Omental fat pad (tissue), 4 donors: ENCODE measurements at places on chromosomes 6 and 20.

DNA sequence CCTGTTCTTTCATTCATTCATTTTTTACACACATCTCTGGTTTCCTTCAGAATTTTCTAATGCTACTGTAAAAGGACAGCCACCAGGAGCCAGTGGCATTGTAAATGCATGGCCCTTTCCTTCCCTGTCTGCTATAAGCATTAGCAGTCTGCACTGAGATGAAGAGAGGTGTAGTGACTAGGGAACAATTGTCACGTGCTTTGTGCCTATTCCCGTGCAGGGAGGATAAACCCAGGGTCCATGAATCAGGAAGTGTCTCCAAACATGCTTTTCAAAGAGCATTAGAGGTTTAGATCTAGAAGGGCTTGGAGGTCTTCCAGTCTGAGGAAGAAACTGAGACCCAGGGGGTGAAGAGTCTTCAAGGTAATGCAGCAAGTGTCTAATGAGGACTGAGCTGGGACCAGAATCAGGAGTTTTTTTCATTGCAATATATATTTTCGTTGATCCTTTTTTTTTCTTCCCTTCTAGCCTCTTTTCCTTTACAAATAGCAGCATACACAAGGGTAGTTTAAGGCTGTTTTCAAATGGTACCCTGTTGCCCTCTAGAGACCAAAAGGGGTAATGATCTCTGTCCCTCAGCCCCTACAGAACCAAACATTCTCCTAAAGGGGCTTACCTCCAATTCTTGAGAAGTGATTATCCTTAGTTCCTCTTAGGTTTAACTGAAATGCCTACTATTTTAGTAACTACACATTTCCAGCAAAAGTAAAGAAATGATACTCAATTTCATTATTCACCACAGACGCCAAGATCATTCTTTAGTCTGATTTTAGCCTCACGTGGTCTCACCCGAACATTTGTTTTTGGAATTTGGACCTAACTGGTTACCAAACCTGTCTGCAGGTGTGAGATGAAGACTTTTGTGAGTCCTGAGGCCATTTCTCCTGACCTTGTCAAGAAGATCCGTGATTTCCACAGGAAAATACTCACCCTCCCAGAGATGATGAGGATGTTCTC, 6.6 kb downstream of the TRIM15 start:
- DNase-seq: no peak

DNA sequence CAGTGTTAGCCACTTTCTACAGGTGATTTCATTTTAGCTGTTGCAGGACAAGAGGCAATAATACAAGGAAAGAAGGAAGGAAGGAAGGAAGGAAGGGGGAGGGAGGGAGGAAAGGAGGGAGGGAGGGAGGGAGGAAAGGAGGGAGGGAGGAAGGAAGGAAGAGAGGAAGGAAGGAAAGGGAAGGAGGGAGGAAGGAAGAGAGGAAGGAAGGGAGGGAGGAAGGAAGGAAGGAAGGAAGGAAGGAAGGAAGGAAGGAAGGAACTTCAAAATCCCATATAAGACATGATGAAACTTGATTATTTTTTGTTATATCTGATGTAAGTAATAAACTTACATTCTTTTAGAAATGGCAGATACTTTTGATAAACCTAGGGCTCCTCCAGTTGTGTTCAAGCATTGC, 83.6 kb downstream of the TFAP2B start:
- DNase-seq: no peak

DNA sequence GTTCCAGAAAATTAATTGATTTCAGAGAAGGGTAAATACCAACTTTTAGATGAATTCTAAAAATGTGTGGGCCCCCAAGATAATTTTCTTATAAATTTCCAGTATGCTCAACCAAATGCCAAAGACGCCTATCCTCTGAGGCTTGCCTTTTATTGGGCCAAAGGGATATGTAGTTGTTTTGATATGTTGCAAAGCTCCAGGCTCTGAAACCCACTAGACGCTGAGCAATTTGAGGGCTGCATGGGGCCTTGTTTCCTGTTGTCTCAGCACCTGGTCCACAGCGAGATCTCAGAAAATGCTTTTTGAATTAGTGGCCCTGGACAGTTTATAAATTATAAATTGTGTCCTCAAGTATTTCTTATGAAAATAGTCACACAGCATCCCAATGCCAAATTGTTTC, 397.2 kb downstream of the SAMD5 start:
- DNase-seq: no peak

- no peak for DNase-seq
These were observed 648.7 kb upstream of the FLRT3 start for GRCh38 chr20:14986026-14986655.

GRCh38 chr6:149864578-149865535, 698 bp upstream of the LRP11 start:
- DNase-seq: no peak

DNA sequence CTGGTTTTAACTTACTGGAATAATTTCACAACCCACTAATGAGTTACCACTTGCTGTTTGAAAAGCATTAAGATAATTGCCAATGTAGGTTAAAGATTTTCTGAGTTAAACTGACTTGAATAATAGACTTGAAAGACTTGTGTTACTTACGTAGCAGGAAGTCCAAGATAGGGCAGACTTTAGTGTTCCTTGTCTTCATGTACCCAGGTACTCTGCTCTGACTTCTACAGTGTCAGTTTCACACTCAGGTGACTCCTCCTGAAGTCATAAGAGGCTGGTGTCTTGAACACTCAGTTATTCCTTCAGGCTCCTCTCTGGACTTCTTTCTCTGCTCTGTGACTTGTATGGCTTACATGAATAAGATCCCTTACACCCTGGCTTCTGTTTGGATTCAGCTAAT, 76.3 kb upstream of the SGK1 start:
- DNase-seq: no peak

- no peak for DNase-seq
These were observed 260.2 kb downstream of the BCKDHB start for GRCh38 chr6:80366714-80367113.

DNA sequence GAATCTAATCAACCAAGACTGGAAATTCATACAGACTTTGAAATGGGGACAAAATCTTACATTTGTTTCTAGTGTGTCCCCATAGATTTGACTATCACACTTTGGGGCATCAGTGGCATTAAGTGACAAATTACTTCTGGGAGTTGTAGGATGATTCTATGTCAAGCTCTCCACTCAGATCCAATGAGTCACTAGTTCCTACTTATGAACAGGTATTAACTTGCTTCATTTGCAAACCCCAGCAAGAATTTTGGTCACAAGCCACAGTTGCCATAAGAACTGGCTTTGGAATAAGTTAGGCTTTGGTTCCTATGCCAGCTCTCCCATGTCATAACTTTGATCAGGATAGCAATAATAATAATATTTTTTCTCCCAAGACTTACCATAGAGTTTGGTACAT, 77.6 kb upstream of the PTPRK start:
- DNase-seq: no peak

DNA sequence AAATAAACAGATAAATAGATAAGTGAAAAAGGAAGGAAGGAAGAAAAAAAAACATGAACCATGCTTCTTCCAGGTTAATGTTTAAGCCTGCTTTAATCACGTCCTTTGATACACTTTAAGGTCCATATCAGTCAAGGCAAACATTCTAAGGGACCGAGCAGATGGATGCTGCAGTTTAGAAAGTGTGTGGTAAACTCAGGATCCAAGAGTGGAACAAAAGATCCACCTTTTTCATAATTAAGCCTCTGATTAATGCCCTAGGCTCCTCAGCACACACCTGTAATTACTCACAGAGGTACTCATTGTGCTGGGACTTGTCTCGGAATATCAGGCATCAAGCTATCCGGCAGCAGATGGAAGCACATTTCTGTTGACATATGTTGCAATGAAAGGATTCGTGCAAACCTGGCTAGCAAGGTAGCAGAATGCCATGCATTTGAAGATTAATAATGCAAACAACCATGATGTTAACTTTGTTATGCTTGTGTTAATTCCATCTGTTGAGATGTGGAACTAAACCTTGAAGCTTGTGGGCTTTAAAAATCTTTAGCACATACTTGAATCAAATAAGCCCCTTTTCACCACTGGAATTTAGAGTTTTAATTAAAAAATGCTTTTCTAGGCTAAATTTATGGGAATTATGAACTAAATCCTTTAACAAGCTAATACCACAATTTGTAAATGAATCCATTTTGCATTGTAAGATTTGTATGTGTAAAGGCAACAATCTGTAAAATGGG, 163.7 kb downstream of the RALGAPA2 start:
- no peak for DNase-seq

GRCh38 chr20:53138454-53139262, 166.5 kb downstream of the TSHZ2 start:
- no peak for DNase-seq

GRCh38 chr20:11323816-11324215, 593.9 kb upstream of the BTBD3 start:
- no peak for DNase-seq

GRCh38 chr20:56368351-56369134, 9.8 kb downstream of the FAM210B start:
- DNase-seq: no peak

DNA sequence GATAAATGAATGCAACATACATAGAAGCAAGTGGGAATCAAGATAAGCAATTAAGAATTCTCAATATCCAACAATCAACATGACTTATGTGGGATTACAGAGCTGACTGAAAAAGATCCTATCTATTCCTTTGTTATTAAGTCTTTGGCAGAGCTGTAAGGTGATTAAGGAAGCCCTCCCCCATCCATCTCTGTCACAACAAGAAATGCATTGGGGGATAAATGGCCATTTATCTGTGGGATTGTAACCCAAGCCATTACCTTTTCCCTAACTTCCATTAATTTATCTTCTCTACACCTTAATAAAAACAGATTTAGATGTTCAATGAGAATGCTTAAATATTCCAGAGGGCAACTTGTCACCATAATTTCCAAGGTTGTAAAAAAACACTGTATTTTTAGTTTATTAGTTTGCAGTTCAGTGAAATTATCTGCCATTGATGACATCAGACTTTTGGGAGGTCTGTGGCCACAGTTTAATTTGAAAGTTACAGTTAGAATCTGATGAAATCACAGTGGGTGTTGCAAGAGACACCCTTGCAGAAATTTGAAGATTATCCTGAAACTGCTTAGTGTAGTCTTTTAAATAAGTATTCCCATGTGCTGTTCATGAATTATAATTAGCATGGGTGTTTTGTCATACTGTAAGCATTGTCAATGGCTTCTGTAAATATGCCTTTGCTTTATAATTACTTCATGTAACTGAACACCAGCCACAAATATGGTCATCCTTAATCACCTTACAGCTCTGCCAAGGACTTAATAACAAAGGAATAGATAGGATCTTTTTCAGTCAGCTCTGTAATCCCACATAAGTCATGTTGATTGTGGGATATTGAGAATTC, 49.4 kb upstream of the FYN start:
- DNase-seq: no peak

DNA sequence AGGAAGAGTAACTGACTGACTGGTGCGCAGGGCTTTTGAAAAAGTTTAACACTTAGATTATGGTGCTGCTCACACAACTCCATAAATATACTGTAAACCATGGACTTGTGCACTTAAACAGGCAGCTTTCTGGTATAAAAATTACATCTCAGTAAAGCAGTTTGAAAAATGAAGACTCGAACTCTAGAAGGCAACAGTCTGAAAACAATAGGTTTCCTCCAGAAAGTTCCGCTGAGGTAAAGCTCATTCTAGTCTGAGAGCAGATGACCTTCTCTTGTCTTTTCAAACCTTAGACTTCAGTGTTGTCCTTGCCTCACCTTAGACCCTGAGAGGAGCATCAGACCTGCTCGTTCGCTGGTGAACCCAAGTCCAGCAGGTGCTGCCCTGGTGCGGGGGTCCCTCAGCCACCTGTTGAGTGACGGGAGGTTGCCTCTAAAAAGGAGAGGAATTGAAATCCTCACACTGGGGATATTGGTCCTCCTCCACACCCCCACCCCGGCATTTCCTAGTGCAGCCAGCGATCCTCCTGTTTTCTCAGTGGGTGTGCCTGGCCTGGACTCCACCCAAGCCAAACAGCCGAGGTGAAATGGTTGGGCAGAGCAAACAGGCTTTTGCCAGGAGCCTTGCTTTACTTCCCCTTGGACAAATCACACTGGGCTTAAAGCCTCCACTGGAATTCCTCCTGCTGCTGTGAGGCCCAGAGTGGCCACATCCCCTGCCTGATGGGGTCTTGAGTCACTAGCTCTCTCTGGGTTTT, 14.7 kb upstream of the PYGB start:
- no peak for DNase-seq

DNA sequence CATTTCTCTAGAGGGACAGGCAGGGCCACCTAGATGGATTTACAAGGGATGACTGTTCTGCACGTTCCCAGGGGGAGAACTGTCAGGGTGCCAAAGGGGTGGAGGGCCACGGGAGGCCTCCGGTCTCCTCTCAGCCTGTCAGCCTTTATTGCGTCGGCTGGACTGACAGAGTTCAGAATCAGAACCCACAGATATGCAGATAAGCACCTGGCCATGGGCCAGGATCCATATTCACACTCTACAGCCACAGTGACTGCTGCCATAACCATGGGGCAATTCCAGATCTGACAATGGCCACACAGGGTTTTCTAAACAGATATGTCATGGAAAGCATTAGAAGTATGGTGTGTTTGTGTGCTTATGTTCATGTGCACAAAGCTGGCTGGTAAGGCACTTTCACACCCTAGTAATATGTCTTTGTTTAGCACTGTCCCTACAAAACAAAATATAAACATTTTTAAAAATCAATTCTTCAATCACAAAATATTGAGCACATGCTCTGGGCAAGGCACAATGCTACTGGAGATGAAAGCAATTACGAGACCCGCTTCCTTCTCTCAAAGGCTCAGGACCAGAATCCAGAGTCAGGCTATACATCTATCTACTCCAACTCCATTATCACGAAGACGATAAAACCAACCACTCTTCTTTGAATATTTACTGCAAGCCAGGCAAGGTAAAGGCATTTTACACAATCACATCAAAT, 29.1 kb downstream of the TRAM2 start:
- DNase-seq: no peak

GRCh38 chr20:63955281-63955826, 862 bp downstream of the UCKL1 start:
- DNase-seq: no peak

DNA sequence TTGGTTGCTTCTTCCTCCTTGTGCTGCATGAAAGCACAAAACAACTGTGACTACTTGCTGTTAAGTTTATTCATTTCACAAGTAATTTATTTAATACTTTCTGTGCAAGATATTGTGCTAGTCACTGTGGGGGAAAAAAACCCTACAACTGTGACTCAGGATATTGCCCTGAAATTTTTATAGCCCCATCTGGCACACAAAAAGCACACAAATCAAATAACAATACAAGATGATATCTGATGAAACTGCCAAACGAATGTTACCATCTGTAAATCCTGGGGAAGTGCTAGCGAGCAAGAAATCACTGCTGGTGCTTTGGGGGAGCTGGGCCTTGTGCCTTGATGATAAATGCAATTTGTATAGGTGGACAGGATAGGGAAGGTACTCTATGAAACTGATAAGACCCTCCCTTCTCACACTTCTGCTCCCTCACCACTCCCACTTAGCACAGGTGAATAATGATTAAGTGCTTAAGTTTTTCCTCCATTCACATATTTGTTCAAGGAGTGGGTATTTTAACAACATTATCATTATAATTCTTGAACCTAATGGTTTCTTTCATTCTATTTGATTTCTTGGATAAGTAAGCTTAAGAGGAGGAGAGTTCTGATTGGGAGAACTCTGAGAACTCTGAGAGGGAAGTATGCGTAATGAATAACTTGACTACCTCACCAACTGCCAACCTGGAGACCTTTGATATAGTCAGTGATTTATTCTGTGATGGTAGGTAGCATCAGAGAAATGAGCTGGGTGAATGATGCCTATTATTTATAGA, 115.3 kb downstream of the RTN4IP1 start:
- no peak for DNase-seq

- DNase-seq: no peak
These were observed 209.0 kb downstream of the TTLL2 start for GRCh38 chr6:167533851-167534250.
